ENCODE measurements at places on chromosomes 1 and 21. TPM values are rescaled to one million over a fixed set of nuclear protein-coding genes. Genes with fewer than 3 reads are reported as not detected.
A peak's percentile ranks its signal among the peaks of the same experiment; 100 is the strongest.

- H3K27ac ChIP-seq: no peak overlapping the region
- no peaks in the 10 kb centered on the region for H3K27me3 ChIP-seq
- H3K36me3 ChIP-seq: no peaks in the 10 kb centered on the region
Measured at GRCh38 chr1:112457241-112457640, 51.5 kb upstream of the WNT2B start.

DNA sequence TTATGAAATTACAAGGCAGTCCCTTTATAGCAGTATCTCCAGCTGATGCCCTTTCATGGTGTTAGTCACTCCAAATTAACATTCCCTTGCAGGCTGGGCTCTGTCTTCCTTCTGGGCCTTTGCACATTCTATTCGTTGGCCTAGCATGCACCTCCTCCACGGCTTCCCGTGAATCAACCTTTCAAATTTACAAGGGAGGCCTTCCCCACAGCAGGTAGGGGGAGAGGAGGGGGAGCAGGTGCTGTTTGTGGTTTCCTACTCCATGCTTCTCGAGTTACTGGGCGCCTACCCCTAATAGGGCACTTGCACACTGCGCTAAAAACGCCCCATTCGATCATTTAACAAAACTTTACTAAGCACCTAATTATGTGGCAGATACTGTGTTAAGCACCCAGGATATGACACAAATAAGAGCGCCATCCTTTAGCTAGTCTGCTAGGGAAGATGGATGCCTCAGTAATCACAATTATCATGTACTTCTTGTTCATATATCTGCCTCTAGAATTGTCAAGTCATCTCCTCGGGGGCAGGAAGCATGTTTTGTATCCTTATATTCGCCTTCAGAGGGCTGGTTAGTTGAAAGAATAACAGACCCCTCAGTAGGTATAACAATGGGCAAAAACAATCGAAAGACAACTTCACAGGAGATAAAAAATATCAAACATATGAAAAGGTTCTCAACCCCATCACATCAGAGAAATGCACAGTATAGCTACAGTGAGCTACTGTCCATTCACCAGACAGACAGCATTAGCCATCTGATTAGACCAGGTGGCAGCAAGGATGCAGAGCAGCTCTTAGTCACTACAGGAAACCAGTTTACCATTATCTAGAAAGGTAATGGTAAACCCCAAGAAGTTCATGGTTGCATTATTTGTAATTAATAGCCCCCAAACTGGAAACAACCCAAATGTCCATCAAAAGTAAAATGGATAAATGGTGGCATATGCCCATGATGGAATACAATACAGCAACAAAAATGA is 1.7 kb upstream of the ADAR start:
- no peaks in the 10 kb centered on the region for H3K36me3 ChIP-seq
- DNase-seq: no peak
- H3K27me3 ChIP-seq: no peaks in the 10 kb centered on the region
- H3K4me3 ChIP-seq: no peak overlapping the region
- H3K27ac ChIP-seq: peak overlapping the region; percentile 97

GRCh38 chr1:93518516-93518915 is 70.6 kb downstream of the FNBP1L start:
- no peak overlapping the region for H3K4me3 ChIP-seq
- no peak overlapping the region for H3K27ac ChIP-seq
- DNase-seq: no peak
- no peaks in the 10 kb centered on the region for H3K4me1 ChIP-seq
- no peaks in the 10 kb centered on the region for H3K36me3 ChIP-seq

- no peak for DNase-seq
- H3K27ac ChIP-seq: no peak overlapping the region
- H3K4me3 ChIP-seq: no peak overlapping the region
- no peaks in the 10 kb centered on the region for H3K4me1 ChIP-seq
- no peaks in the 10 kb centered on the region for H3K27me3 ChIP-seq
Measured at GRCh38 chr1:169548282-169548681, 38.0 kb downstream of the F5 start.

The CA6 gene
- 0.68 TPM for total RNA-seq

The APOBEC4 gene
- total RNA-seq: 5.0 TPM

The ANGPTL1 gene
- 14.7 TPM for total RNA-seq
